ENCODE measurements at places on chromosomes 13 and 19.

DNA sequence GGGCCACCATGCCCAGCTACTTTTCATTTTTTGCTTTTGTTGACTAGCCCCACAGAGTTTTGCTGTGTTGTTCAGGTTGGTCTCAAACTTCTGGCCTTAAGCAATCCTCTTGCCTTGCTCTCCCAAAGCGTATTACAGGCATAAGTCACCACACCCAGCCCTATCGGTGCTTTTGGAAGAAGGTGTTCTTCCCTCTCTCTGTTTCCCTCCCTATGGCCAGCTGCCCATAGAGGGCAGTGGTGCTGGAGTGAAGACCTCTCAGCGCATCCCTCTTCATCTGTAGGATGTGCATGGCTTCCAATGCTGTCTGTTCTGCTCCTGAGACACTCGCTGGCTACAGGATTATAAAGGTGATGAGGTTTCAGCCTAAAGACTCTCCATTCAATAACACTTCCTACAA, 1.3 kb upstream of the CD22 start:
- DNase-seq = no peak

- DNase-seq = no peak
These were observed 42.7 kb downstream of the SERP2 start for GRCh38 chr13:44416301-44416700.

DNA sequence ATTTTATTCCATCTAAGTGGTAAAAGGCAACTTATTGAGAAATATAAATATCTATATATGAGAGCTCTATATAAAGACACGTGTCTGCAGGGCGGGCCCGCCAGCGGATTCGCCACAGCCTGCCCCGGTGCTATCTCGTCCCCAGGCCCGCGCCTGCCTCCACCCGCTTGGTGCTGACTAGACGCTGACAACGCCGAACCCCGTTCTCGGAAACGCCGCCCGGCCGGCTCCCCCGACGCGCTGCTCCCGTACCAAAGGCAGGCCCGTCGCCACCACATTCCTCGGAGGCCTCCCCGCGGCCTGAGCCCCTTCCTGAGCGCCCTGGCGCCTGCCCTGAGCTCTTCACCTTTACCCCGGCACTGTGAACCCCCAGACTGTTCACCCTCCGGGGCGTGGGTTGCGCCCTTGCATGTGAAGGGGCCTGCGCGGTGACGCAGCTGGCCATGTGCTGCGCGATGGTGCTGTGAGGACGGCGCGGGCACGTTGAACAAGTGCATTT, 6.0 kb downstream of the PLEKHJ1 start:
- DNase-seq = no peak

DNA sequence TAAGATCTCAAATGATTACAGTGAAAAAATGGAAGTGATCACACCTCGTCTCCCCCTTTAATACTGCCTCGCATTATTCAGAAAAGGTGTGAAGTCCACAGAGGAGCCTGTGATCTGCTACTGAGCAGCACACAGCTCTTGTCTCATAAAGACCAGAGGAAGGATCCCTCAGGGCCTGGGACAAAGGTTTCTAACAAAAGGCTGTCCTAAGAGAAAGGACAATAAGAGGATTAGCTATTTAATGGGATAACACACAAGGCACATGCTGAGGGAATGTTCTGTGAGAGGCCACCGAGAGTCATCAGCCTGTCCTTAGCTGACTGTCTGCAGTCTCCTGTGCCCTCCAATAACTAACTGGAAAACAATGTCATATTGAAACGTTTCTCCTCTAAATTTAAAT, 26.7 kb downstream of the EBPL start:
- peak; percentile 45 for DNase-seq

GRCh38 chr13:96214824-96215445, 125.0 kb downstream of the HS6ST3 start:
- DNase-seq = no peak

GRCh38 chr19:32241306-32241705, 104.1 kb upstream of the ZNF507 start:
- no peak for DNase-seq

GRCh38 chr13:104320446-104320845, 1254.2 kb upstream of the SLC10A2 start:
- no peak for DNase-seq

DNA sequence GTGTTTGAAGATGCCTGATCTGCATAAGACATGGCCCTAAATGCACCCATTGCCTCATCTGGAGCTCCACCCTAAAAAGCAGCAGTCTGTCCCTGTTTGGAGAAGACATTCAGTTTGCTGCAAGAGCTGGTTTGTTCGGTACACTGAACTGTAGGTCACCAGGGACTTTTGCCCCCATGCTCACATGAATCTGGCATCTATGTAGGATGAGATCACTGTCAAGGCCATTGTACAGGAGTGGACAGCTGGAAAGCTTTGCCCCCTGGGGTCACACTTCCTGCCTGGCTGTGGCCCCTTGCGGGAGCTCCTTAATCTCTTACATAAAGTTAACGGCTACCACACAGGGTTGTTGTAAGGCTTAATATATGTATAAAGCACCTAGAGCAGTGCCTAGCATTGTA, 73.0 kb downstream of the IPO5 start:
- DNase-seq = peak; percentile 53

GRCh38 chr13:67498948-67499347, 268.8 kb upstream of the PCDH9 start:
- no peak for DNase-seq

- no peak for DNase-seq
These were observed 13.9 kb downstream of the FCHO1 start for GRCh38 chr19:17765069-17765618.

GRCh38 chr13:76086729-76087128, 450.6 kb downstream of the LMO7 start:
- DNase-seq = no peak

GRCh38 chr19:16026756-16027155, 49.5 kb upstream of the TPM4 start:
- DNase-seq = no peak

DNA sequence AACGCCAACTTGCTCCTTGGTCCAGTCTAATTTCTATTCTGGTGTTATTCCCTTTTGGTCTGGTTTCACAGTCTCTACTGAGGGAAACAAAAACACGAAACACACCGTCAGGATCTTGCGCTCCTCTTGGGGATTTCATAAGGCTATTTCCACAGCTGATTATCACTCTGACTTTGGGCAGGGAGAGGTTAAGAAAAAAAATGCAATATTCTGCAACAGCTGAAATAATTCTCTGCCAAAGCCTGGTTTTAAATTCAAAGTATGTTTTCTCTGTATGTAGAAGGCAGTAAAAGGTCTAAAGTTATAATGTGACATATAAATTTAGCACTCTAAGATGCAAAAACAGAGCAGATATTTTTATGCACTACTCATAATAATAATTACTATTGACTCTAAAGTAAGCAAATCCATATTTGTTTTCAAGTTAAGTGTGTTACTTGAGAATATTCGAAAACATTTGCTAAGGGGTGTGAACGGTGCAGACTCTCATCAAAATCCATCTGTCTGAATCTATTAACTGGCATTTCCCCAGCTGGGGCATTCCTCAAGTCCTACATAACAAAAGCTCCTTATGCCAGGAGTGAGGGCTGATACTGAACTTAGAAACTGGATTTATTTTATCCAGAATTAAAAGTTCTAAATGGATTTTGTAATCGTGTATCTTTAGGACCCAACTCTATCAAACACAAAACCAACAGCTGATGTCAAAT, 38.4 kb upstream of the STARD13 start:
- DNase-seq = no peak

DNA sequence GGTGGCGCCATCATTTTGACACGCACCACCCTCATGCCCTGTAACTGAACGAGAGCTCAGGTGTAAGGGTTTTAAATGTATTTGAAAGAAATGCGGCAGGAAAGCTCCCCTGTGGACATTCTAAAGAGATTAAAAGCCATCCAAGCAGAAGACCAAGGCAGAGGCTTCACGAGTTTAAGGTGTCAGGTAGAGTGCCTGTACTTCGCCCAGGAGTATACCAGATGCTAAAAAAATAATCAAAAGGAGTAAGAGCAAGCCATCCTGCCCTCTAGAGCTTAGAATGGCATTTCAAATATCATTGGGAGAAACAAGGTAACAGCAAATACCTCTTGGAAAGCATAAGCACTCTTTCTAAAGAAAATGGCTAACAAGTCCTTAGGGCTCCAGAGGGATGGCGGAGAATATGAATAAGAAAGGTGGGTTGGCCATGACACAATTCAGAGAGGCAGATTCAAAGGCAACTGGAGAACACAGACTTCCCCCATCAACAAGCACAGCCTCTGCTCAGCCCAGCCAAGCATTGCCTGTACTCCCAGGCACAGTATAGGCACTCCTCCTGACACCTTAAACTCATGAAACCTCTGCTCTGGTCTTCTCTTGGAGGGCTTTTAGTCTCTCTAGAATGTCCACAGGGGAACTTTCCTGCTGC, 447.6 kb downstream of the SUCLA2 start:
- peak; percentile 16 for DNase-seq

DNA sequence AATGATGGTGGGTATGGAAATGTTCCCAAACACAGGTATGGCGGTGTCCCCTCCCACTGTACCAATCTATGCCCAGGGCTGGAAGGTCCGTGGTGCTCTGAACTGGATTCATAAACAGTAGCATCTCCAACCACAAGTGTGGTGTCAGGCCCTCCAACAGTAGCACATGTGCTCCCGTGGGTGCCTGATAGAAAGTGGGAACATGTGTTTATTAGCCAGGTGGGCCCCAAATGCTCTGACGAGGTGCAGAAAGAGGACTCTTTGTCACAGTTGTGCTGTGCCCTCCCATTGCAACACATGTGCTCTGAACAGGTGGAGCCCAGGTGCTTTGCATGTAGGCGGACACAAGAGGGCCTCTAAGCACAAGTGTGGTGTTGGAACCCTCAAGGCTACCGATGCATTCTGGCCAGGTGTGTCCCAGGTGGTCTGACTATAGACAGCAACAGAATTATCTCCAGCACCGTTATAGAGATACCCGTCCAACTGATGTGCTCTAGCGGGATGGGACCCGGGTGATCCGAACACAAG, 75.4 kb upstream of the ZNF30 start:
- peak; percentile 54 for DNase-seq

DNA sequence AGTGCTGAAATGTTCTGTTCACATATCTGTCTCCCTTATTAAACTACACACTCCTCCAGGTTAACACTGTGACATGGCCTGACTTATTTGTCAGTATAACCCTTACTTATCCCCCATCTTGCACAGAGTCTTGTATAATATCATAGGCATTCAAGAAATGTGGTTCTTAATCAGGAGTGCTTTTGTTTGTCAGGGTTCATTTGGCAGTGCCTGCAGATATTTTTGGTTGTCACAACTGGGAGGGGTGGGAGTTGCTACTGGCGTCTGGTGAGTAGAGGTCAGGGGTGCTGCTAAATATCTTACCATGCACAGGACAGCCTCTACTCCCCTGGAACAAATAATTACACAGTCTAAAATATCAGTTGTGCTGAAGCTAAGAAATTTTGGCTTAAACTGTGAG, 20.4 kb upstream of the OBI1 start:
- DNase-seq = no peak

- peak; percentile 85 for DNase-seq
These were observed 2.1 kb upstream of the PCDH8 start for GRCh38 chr13:52850396-52851136.

- peak; percentile 50 for DNase-seq
These were observed 17.5 kb downstream of the FCGBP start for GRCh38 chr19:39916851-39917396.

- DNase-seq = no peak
These were observed 16.0 kb upstream of the QTRT1 start for GRCh38 chr19:10685210-10685609.

- no peak for DNase-seq
These were observed 161.4 kb downstream of the STK24 start for GRCh38 chr13:98415326-98416070.

Measured in iPS-NIHi11 (cell line).